ENCODE measurements at places on chromosomes 2 and 18.

GRCh38 chr2:54465143-54465542 is 9.0 kb downstream of the SPTBN1 start:
- DNase-seq = no peak

GRCh38 chr2:197191940-197192322 is 118.6 kb downstream of the ANKRD44 start:
- DNase-seq = peak; percentile 50

- no peak for DNase-seq
Measured at GRCh38 chr18:65632236-65632635, 118.6 kb upstream of the CDH7 start.

- no peak for DNase-seq
Measured at GRCh38 chr2:126933711-126934091, 35.0 kb downstream of the TEX51 start.

GRCh38 chr18:36901277-36901701 is 72.4 kb downstream of the KIAA1328 start:
- DNase-seq = no peak

GRCh38 chr2:121073320-121074210 is 211.4 kb downstream of the TFCP2L1 start:
- DNase-seq = no peak

- no peak for DNase-seq
Measured at GRCh38 chr2:149652926-149653325, 65.4 kb upstream of the MMADHC start.

DNA sequence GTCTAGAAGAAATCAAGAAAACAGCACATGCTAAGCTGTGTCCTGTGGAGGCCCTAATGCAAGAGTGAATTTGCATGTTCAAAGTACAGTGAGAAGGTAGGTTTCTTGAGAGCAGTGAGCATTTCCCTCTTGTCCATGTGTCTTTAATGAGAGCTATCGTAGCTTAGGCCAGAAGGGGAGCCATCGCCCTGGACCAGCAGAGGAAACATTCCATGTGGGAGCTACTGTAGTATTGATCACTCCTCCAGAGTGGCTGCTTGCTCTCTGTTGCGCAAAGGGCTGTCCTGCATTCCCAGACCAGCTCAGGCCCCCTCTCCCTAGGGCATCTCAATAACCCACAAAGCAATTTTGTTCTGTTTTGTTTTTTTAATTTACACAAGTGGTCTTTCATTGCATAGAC is 950.1 kb downstream of the CNTNAP5 start:
- no peak for DNase-seq

DNA sequence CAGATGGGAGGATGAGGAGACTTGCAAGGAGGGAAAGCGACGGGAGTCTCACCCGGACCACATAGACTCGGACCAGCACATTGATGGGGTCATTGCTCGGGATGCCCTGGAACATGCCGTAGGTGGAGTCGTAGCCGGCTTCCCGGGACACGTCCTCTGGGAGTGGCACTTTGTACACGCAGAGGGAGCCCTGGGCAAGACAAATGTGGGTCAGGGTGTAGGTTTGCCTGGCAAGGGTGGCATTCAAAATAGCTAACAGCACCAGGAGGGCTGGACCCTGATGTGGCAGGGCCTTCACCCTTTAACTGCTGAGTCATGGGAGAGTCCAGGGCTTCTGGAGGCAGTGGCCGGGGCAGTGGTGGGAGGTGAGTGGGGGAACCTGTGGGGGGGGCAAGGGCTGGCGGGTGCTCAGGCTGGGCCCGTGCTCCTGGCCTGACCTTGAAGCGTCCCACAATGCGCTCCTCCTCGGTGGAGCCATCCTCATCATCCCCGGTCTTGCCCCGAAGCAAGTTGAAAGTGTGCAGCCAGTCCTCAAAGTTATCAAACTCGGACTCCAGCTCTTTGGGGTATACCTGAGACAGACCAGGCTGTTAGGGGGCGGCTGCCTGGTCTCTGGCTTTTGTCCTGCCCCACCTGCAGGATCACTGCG is 11.1 kb downstream of the OTOF start:
- DNase-seq = no peak

Measured in stimulated activated CD4-positive, alpha-beta T cell treated with anti-CD3 and anti-CD28 coated beads, Interleukin-15, amount 100 ng/mL, for 24 hours (primary cell).